Stimulated activated CD8-positive, alpha-beta memory T cell treated with anti-CD3 and anti-CD28 coated beads, Interleukin-15, amount 100 ng/mL, for 24 hours (primary cell): ENCODE measurements at places on chromosomes 3 and 15.

- DNase-seq: no peak
These were observed 1.3 kb downstream of the NEIL1 start for GRCh38 chr15:75348034-75348561.

DNA sequence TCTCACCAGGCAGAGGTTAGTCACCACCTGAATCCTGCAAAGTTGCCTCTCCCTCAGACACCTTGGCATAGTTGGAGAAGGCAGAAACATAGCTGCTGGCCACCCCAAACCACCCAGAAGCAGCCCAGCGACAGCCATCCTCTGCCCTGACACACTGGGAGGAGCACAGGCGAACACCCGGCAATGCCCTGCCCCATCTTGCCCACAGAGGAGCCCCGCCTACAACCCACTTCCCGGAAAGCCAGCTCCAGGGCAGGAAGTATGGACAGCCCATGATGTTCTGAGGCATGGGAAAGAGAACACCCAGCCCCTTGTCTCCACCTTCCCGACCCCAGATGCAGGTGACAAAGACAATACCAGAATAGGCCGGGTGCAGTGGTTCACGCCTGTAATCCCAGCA lies 12.6 kb upstream of the SHISA5 start:
- no peak for DNase-seq

GRCh38 chr3:58260733-58261132 lies 23.1 kb downstream of the ABHD6 start:
- DNase-seq: no peak

GRCh38 chr3:119965692-119966091 lies 128.6 kb downstream of the GSK3B start:
- no peak for DNase-seq

- DNase-seq: no peak
These were observed 178.4 kb downstream of the ATP10A start for GRCh38 chr15:25684521-25685431.

DNA sequence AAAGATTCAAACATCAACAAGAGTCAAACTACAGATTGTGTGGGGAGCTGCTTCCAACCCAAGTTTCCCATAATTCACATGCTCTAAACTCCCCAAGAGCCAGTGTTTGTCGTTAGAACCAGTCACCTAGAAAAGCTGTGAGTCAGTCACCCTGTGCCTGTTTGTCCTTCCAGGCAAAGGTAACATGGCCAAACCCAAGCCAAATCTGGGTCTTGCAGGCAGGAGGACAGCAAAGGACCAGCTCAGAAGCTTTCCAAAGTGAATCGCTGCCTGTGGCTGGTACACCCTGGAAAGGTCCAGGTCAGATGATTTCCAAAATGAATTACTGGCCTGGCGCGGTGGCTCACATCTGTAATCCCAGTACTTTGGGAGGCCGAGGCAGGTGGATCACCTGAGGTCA lies 251.5 kb downstream of the FAM43A start:
- DNase-seq: no peak

DNA sequence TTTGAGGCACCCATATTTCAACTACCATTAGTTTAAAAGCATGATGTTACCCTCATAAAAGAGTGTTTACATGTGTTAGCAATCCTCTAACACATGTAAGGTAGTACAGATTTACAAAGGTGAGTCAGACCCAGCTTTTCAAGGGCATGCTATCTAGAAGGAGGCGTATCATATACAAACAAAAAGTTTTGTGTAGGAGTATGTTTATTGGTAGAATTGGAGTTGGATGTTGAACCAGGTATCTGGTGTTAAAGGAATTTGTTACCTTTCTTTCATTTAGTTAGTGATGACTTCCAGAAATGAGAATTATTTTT lies 2.4 kb downstream of the HACD3 start:
- DNase-seq: no peak

DNA sequence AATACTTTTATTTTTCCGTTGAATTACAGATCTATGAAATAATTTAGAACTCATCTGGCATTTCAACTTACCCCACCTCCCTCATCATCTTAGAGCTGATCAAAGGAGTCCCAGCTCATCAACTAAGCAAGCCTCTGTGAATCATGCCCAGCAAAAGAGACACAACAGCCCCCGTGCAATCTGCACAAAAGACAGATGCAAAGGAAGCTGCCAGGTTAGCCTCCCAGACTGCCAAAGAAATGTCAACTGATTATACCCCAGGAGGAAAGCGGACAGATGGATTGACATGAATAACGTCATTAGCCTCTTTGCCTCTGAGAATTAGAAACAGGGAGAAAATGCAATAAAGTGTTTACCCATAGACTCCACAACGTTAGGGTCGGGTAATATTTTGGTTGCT lies 75.0 kb downstream of the GABRB3 start:
- no peak for DNase-seq

GRCh38 chr3:100102757-100103156 lies 11.5 kb downstream of the FILIP1L start:
- DNase-seq: no peak

DNA sequence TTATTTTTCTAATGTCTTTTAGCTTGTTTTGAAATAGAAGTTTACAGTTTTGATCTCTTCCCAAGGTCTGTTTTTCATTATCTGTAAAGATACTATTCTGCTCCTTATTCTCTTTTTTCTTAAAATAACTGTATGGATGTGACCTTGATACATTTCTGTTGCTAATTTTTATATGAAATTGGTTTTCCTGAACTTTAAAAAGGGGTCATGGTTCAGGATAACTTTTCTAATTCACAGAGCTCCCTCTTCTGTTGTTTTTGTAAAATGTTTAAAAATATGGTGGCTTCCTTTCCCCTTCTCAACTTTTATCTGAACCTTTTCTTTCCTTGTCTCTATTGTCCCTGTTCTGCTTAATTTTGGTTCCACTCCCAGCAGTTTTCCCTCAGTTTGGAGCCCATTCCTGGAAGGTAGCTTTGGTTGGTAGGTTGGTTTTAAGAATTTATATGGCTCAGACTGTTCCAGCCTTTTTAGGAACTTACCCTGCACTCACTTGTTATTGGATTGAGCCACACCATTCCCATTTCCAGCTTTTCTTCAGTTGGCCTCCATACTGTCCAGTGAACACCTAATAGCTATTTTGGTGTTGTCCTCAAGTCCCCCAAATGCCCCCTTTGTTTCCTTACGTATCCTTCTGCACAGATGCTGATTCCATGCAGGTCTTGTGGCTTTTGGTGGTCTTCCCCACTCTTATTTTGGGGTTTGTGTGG lies 70.3 kb downstream of the SLMAP start:
- DNase-seq: no peak

GRCh38 chr3:39639344-39640236 lies 169.8 kb upstream of the MYRIP start:
- no peak for DNase-seq

DNA sequence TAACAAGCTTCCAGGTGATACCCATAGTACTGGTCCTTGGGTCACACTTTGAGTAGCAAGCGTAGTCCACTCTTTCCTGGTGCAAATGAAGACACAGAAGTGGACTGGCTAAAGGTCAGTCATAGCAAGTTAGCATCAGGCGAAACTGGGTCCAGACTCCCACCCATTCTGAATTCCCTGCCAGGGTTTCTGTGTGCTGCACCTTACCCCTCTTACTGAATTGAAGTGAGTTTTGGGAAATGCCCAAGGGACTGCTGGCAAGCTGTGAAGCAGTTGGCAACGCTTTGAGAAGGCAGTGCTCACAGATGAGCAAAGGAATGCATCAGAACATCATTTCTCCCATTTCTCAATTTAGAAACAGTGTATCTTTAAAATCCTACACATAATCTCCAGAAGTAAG lies 1.8 kb upstream of the LSG1 start:
- DNase-seq: no peak

DNA sequence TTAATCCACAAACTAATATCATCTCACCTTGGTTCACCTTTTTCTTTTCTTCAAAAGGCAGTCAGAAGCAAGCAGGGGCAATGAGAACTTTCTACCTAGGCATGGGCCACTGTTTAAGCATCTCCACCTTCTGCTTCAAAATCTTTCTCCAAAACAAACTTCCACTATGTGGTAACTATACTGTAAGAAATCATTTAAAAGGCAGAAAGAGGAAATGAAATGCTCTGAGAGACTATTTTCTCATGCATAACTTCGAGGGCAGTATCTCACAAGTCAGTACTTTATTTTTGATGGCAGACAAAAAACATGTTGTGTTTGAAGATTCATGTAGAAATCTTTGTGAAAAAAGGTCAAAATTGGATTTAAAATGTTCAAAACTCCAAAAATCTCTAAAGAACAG lies 419.7 kb downstream of the ZBTB20 start:
- no peak for DNase-seq

DNA sequence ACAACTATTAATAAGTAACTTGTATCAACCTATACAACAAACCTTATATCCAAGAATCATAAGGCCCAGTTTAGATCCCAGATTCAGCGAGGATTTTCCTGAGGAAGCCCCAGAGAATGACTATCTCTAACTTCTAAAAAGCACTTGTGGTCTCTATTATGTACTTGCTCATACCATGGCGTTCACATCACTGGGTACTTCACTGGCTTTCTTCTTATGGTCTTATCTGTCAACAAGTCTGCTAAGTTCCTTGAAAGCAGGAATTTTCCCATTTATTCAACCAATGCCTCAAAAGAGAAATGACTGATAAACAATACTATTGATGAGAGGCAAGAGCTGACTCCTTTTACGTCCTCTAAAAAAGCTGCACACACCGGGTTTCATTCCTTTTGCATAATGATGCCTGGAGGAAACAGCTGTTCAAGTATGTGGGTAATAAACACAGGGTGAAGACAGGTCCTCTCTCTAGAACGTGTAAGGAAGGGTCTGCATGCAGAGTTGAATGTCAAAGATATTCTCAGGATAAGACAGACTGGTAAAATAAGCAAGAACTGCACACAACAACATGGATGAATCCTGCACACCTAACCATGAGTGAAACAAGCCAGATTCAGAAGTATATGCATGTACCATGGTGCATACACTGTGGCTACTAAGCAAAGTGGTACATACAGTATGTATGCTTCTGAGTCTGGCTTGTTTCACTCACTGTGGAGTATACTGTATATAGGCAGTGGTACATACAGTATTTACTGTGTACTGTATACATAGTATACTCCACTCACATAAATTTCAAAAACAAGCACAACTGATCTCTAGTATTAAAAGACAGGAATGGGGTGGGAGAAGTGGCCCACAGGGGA lies 408.7 kb downstream of the SHQ1 start:
- DNase-seq: no peak

DNA sequence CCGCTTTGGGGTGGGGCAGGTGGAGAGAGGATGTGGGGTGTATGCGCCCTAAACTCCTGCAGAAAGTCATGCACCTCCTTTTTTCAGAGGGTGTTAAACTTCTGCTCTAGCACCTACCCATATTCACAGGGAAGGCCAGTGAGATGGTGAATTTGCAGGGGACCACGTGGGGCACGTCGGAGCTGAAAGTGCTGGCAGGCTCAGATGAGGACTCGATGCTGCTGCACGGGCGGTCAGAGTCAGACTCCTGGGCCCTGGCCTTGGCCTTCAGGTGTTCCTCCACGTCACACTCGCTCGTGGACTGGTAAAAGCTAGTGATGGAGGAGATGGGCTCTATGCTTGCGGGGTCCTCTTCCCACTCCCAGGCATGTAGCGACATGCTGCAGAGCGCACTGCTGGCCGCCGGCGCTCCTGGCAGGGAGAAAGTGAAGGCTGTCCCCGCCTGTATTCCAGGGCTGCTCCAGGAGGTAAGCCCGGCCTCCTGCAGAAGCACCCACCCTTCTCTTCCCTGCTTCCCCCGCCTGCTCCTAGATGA lies 883 bp downstream of the CFAP92 start:
- no peak for DNase-seq

DNA sequence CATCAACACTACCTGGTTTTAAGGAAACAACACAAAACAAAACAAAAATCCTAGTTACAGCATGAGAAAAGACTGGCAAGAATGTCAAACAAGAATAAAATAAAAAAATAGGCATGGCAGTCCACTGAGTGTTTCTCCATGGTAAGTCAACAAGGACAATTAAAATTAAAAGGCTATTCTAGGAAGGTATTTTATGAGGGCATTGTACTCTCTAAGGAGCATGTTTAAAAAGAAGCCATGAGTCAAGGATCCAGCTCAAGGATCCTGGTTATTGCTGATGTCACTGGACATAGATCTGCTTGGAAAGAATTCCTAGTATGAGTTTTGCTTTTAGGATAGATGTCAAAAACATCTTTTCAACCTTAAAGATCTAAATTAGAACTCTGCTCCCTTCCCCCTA lies 106.7 kb downstream of the MYO5A start:
- DNase-seq: no peak

DNA sequence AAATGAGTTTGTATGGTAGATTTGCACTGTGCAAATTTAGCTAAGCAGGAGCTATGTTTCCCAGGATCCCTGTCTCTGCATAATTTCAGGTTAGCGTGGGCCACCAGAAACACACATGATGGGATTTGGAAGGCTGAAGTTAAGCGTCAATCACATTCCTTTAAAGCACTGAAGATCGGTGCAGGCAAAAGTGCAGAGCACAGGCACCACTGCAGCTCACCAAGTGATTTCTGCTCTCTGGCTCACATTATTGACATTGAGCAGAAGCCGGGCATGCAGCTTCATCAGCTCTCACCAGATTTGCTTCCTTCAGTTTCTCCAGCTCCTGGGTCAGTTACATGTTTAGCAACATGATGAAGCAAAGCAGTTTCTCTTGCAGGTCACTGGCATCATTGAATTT lies 256.4 kb upstream of the TGFBR2 start:
- no peak for DNase-seq

DNA sequence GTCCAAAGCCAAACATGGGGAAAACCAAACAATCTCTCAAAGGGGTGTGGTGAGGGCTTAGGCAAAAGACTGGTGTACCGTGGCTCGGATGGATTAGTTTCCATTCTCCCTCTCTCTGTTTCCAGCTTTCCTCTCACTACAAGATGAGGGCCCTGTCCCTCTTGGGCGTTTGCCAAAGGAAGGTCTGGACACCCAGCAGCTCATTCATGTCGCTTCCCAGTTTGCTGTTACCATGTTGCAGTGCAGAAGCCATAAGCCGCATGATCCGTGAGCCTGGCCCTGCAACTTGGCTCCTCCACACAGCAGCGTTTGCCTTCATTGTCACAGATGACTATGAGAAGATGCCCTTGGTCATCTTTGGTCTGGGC lies 92.2 kb downstream of the APBA2 start:
- no peak for DNase-seq

DNA sequence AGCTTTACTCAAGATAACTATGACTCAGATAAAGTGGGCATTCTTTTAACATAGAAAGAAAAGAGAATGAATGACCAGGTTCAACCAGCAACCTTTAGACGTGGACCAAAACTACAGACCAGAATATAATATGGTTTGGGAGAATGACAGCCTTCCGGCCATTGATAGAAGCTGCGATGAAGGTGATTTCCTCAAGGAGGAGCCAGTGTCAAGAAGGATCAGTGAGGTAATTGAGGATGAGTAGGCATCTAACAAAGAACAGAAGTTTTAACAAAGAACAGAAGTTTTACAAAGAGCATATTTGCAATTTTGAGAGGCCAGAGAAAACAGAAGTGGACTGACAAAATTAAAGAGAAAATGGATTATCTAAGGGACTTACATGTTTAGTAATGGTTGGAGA lies 289.0 kb upstream of the AGTR1 start:
- no peak for DNase-seq
